ENCODE measurements at places on chromosomes 4 and X.

- H3K27me3 ChIP-seq = peaks cover 13% of the 10 kb centered on the region
- peak; percentile 97 for DNase-seq
- H3K4me3 ChIP-seq = peak overlapping the region; percentile 70
- peak overlapping the region; percentile 98 for H3K27ac ChIP-seq
These were observed 789 bp upstream of the DDX3X start for GRCh38 chrX:41333003-41333743.

DNA sequence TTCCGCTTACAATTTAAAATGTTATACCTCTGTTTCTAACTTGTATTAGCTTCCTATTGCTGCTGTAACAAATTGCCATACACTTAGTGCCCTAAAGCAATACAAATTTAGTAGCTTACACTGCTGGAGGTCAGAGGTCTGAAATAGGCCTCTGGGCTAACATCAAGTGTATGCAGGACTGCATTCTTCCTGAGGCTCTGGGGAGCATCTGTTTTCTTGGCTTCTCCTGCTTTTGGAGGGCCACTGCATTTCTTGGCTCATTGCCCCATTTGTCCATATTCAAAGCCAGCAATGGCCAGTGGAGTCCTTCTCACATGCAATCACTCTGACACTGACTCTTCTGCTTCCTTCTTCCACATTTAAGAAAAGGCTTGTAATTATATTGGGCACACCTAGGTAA, 639.8 kb upstream of the INTU start:
- H3K4me1 ChIP-seq = no peaks in the 10 kb centered on the region
- H3K4me3 ChIP-seq = no peak overlapping the region
- H3K27me3 ChIP-seq = no peaks in the 10 kb centered on the region
- H3K36me3 ChIP-seq = no peaks in the 10 kb centered on the region
- H3K27ac ChIP-seq = no peak overlapping the region

DNA sequence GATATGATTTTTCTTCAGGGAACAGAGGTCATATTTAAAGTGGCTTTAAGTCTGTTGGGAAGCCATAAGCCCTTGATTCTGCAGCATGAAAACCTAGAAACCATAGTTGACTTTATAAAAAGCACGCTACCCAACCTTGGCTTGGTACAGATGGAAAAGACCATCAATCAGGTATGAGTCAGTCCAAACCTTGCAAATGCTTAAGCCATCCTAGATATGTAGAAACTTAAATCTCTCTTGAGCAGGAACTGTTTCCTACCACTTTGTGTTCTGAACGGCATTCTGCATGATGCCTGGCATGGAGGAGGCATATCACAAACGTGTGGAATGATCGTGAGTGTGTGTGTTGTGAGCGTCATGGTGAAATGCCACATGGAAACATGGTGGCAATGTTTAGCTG, 164.8 kb downstream of the PTTG2 start:
- no peaks in the 10 kb centered on the region for H3K27me3 ChIP-seq
- H3K36me3 ChIP-seq = peaks cover 15% of the 10 kb centered on the region
- H3K4me1 ChIP-seq = peaks cover 20% of the 10 kb centered on the region
- no peak for DNase-seq
- no peak overlapping the region for H3K27ac ChIP-seq
- no peak overlapping the region for H3K4me3 ChIP-seq

DNA sequence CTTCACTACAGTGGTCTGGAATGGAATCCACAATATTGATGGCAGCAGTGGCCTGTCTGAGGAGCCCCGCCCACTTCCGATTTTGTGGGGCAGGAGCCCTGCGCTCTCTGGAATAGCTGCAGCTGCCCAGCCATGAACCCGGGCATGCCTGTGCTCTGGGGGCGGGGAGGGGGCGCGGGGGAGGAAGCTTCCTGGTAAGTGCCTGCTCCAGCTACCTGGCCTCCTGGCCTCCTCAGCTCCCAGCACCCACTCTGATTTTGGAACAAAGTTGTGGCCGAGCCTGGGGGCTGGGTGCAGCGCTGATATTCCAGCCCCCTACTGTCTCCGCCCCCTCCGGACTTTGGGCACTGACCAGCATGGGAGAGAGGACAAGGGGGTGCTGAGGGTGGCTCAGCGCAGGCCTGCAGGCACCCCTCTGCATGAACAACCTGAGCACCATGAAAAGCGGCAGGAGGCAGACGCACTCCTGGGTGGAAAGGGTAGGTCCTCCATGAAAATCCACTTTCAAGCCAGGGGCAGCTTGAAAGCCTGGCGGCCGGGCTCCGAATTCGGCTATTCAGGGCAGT, 972.7 kb upstream of the AGA start:
- H3K4me1 ChIP-seq = no peaks in the 10 kb centered on the region
- H3K27ac ChIP-seq = no peak overlapping the region
- no peak overlapping the region for H3K4me3 ChIP-seq
- DNase-seq = no peak
- H3K27me3 ChIP-seq = no peaks in the 10 kb centered on the region

DNA sequence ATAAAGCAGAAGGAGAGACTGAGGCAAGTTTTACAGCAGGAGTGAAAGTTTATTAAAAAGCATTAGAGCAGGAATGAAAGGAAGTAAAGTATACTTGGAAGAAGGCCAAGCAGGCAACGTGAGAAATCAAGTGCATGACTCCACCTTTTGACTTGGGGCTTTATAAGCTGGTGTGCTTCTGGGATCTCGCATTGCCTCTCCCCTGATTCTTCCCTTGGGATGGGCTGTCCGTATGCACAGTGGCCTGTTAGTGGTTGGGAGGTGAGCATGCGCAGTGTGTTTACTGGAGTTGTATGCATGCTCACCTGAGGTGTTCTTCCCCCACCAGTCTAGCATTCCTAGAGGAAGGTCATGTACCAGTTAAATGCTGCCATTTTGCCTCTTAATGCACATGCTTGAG, 29.1 kb upstream of the C1QTNF7 start:
- H3K27ac ChIP-seq = no peak overlapping the region
- no peak overlapping the region for H3K4me3 ChIP-seq
- no peaks in the 10 kb centered on the region for H3K36me3 ChIP-seq
- H3K27me3 ChIP-seq = no peaks in the 10 kb centered on the region
- DNase-seq = no peak
- peaks cover 9% of the 10 kb centered on the region for H3K4me1 ChIP-seq

DNA sequence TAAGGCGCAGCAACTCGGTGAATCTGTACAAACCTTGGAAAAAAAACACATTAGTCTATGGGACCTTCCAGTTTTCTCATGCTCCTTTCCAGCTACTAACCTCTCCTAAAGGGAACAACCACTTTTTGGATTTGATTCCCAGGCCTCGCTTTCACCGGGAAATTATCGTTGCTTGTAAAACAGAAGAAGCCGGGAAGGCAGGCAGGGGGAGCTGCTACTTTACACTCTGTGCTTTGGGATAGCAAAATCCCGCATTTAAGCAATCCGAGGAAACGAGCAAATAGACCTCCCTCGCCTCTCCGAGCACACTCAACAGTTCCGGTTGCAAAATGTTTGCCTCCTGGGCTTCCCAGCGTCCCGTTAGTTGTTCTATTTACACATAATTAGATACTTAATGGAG, 1.2 kb downstream of the CD38 start:
- peak; percentile 88 for DNase-seq
- H3K27ac ChIP-seq = no peak overlapping the region
- H3K4me1 ChIP-seq = no peaks in the 10 kb centered on the region
- H3K27me3 ChIP-seq = peaks cover 9% of the 10 kb centered on the region
- H3K4me3 ChIP-seq = peak overlapping the region; percentile 48

- H3K4me1 ChIP-seq = no peaks in the 10 kb centered on the region
- H3K4me3 ChIP-seq = no peak overlapping the region
- no peaks in the 10 kb centered on the region for H3K36me3 ChIP-seq
- no peak overlapping the region for H3K27ac ChIP-seq
- H3K27me3 ChIP-seq = no peaks in the 10 kb centered on the region
These were observed 36.5 kb upstream of the PPM1K start for GRCh38 chr4:88320780-88321373.

- H3K4me1 ChIP-seq = no peaks in the 10 kb centered on the region
- no peak overlapping the region for H3K27ac ChIP-seq
- no peaks in the 10 kb centered on the region for H3K36me3 ChIP-seq
- H3K4me3 ChIP-seq = no peak overlapping the region
- peaks cover 4% of the 10 kb centered on the region for H3K27me3 ChIP-seq
These were observed 31.0 kb downstream of the RAB40A start for GRCh38 chrX:103488332-103488731.

All from muscle of leg (tissue), 16 donors.